ENCODE measurements at places on chromosomes 3 and 15.

DNA sequence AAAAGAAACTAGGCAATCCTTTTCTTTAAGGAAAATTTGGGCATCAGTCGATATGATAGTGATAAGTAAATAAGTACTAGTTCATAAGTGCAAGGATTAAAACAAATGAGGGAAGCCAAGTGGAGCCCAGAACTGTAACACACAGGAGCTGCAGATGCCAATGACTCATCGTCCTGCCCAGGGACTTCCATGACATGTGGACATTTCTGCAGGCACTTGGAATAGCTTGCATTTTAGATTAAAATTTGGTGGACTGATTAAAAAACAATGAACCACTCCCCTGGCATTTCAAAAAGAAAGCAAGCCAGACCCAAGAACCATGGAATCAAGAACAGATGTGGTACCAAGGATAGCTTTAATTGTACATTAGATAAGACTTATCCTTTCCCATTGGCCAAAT, 2.9 kb downstream of the SAMD7 start:
- no peak for DNase-seq

GRCh38 chr15:101411085-101411484, 78.4 kb downstream of the PCSK6 start:
- DNase-seq = no peak

- no peak for DNase-seq
These were observed 123.0 kb downstream of the TCF12 start for GRCh38 chr15:57041416-57041815.

GRCh38 chr3:45171283-45171682, 25.1 kb upstream of the CDCP1 start:
- no peak for DNase-seq

- no peak for DNase-seq
These were observed 1267.6 kb downstream of the OTOL1 start for GRCh38 chr3:162764051-162764807.

DNA sequence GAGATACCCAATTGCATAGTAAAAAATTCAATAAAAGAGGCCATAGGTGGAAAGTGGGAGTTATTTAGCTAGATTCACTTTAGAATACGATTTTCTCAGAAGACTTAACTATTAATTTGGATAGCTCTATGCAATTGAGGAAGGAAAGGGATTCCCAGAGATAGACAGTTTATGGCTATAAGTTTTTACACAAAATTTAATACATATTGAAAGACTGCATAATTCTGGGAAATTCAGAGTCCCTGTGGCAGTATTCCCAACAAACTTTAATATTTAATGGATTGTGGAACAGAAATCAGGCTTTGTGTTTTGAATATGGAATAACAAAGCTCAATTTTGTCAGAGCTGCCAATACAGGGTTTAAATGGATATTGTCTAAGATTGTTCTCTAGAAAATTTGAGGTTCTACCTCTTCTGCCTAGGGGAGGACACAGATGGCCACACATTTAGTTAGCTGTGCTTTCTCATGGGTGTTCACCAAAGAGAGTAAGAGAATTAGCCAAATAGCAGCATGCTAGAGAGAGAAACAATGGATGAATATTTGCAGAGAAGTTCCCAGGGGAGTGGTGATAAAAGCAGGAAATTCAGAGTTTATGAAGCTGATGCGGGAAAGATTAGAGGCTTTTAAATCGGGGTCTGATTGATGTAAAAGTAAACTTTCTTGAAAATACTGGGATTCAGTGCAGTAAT, 8.5 kb downstream of the ISL2 start:
- DNase-seq = no peak

- DNase-seq = no peak
These were observed 43.4 kb downstream of the RETNLB start for GRCh38 chr3:108713816-108714215.

DNA sequence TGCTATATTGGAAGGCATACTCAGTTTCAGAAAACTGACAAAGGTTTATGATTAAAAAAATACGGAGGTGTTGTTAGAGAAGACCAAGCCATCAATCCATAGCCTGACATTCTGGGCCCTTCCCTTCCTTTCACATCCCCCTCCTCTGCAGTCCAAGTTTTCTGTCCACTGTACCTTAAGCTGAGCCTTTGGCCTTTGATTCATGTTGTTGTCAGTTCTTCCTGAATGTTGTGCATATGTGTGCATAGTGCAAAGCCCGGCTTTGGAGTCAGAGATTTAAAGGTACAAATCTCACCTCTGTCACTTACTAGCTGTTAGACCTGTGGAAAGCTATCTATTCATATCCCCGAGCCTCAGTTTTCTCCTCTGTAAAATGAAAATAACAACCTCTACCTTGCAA, 104.9 kb upstream of the AGBL1 start:
- DNase-seq = no peak

DNA sequence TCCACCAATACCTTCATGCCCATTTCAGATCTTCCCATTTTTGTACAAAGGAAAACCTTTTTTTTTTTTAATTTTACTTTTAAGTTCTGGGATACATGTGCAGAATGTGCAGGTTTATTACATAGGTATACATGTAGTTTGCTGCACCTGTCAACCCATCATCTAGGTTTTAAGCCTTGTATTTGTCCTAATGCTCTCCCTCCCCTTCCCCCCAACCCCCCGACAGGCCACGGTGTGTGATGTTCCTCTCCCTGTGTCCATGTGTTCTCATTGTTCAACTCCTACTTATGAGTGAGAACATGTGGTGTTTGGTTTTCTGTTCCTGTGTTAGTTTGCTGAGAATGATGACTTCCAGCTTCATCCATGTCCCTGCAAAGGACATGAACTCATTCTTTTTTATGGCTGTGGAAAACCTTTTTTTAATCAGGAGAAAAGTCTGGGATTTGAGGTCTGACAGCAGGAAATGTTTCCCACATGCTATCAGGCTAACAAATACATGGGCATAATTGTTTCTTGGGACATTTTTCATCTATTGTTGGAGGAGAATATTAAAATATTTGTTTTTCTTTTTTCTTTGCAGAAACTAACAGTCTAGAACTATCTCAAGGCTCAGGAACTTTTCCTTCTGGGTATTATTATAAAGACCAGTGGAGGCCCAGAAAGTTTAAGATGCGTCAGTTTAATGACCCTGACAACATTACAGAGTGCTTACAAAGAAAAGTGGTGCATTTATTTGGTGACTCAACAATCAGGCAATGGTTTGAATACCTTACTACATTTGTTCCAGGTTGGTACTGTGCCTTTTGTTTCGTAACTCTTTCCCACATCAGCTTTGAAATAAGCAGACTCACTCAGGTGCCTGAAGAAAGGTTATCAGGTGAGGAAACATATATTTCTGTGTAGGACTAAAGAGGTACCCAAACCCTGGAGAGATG, 32.8 kb upstream of the NFKBIZ start:
- no peak for DNase-seq

DNA sequence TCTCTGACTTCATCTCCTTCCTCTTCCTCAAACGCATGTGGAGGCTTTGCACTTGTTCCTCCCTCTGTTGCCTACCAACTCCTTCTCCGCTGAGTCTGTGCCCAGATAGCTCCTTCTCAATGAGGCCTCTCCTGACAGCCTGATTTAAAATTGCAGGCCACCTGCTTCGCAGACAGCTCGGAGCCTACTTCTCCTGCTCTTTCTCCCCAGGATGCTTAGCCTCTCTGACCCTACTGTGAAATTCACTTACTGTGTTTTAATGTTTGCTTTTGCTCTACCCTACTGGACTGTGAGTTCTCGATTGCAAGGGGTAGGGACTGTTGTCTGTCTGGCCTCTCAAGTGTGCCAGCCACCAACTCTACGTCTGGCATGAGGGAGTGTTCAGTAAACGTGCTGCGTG, 83.4 kb downstream of the EEFSEC start:
- DNase-seq = no peak

GRCh38 chr3:23055733-23056376, 147.3 kb upstream of the UBE2E2 start:
- no peak for DNase-seq

DNA sequence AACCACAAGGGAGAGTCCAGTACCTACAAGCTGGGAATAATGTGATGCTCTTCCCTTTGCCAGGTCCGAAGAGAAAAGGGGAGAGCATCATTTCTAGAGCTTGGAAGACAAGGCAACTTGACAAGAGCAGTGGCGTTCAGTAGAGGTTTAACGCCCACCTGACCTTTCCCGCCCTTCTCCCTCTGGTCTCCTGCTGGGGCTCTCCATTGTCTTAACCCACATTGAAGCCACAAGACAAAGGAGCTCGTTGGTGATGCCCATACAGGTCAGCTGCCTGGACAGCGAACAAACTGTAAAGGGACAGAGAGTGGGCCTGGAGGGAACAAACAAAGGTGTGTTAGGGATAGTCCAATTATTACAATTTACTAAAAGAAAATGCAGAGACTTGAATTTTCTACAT, 13.1 kb upstream of the DUT start:
- DNase-seq = no peak

DNA sequence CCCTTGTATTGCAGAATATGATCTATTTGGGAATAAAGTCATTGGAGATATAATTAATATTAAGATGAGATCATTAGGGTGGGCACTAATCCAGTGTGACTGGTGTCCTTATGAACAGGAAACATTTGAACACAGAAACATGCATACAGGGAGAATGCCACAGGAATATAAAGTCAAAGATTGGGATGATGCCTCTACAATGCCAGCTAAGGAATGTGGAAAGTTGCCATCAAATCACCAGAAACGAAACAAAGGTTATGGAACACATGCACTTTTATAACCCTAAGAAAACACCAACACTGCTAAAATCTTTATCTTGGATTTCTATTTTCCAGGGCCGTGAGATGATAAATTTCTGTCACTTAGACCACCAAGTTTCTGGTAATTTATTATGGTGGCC, 442.4 kb upstream of the BCHE start:
- no peak for DNase-seq

- no peak for DNase-seq
These were observed 8.1 kb upstream of the IL20RB start for GRCh38 chr3:136949708-136950107.

DNA sequence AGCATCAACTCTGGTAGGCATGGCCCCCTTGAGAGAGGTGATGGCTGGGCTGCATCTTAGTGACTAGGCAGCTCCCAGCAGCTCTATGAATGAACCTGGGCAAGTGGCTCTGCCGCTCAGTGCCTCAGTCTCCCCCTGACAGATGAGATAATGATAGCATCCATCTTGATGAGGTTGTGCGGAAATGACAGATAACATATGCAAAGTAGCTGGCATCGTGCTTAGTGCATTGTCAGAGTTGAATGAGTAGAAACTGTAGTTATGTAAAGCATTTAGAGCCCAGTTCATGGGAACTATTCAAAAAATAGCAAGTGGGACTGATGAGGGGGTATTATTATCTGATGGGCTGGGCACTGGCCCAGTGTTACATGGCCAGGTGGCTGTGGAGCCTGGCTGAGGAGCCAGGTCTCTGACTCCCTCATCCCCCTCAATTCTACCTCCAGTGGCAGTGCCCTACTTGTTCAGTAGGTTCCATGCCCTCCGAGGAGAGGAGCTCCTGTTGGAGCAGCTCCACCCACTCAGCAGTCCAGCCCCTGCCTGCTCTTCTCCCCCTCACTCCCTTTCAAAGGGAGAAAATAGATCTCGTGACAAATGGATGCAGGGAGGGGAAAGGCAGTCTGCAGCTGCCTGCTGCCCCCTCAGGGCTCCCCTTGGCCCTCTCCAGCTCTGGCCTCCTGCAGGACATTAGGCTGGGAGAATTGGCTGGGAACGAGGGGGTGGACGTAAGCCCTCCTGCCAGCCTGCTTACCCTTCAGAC, 6.6 kb downstream of the PRKCD start:
- no peak for DNase-seq

- no peak for DNase-seq
These were observed 61.6 kb downstream of the TMEM44 start for GRCh38 chr3:194571491-194572142.

DNA sequence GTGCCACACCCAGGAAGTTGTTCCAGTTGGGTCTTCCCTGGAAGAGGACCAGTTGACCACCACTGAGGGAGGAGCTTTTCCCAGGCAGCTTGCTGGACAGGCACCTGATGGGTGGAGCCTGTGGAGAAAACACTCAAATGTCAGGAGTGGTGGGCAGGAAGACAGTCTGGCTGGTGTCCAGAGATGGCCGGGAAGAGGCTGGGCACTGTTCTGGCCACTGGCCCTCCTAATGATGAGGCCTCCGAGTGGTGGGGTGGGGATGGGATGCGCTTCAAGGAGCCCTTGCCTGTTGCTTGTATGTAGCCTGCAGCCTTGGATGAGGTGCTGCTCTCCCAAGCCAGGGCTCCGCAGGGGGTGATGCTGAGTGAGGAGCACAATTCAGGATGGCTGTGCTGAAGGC, 12.3 kb downstream of the PLEKHO2 start:
- no peak for DNase-seq

- DNase-seq = no peak
These were observed 15.1 kb upstream of the XYLB start for GRCh38 chr3:38331257-38332022.

GRCh38 chr15:90987561-90988141, 6.7 kb downstream of the PRC1 start:
- no peak for DNase-seq

DNA sequence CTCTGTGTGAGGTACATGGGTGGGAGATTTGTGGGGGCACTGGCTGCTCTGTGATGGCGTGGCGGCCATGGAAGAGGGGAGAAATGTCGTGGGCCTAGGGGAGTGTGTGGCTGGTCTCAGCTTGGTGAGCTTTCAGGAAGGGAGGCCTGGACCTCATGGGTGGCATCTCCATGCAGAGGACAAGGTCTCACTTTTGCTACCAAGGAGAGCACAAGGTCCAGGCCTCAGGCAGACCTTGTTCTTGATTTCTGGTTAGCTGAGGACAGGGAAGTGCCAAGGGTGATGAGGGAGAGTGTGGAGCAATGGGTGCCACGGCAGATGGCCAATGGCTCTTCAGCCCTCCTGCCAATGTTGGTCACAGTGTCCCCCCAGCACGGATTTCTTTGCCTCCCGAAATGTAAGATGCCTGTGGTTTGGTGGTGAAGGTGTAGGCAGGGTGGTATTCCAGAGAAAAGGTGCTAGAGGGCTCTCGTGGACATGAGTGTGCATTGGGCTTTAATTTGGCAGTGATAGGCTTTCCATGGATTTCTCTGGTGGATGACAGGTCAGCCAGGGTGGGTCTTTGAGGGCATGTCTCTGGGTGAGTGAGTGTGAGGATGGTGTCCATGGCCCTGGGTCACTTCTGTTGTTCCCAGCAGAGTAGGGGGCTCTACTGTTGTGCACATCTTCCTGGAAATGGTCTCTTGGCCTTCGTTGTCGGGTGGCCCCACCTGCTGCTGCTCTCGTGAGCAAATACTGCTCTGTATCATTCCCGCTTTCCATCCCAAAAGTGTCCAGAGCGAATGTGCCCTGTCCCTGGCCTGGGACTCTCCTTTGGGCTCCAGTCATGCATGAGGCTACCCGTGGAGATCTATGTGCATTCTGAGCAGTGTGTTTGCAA, 108.0 kb downstream of the SNRPN start:
- DNase-seq = no peak

Data from activated CD4-positive, alpha-beta T cell treated with anti-CD3 and anti-CD28 coated beads, Interleukin-2, amount 50 U/mL, for 1 hour (primary cell).